ENCODE measurements at places on chromosomes 12 and 14.

GRCh38 chr14:54257424-54257823 is 139.4 kb upstream of the CDKN3 start:
- DNase-seq = no peak

DNA sequence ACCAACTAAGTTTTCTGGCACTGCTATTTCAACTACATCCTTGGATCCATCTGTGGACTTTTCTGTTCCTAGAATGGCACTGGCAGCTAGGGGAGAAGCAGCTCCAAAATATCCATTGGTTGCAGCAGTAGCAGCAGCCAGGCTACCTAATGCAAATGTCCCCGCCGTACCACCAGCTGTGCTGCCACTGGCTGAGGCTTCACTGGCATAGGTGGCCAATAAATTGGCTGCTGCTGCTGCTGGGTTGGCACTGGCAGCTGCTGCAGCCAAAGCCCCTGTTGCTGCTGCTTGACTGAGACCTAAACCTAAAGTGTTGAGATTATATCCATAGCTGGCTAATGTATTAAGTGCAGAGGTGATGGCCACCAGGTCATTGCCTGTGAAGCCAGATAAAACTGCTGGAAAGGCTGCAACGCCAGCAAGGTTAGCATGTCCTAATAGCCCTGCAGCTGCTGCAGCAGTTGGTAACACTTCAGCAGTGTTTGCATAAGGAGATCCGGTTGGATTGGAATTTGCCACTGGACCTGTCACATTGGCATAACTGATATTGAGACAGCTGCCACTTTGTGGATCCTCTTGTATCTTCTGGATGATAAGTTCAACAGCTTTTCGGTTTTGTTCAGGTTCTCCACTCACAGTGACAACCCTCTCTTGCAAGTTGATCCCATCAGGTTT is 149.5 kb downstream of the NOVA1 start:
- no peak for DNase-seq

DNA sequence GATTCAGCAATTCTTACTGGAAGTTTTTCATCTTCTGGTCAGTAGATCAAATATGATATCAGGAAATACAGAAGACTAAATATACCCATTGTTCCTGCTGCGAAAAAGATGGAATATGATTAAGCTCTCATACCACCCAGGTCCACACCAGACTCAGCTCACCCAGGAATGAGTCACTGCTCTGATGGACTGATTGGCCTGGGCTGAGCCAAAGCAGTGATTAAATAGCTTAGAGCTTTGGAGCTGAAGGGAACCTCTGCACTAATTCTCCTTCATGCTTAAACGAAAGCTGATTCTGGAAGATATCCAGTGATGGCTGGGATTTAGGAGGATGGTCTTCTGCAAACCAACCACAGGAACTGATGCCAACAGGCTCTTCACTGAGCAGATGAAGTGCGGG is 62.0 kb upstream of the SYT1 start:
- DNase-seq = no peak

- no peak for DNase-seq
Observed at GRCh38 chr14:97458255-97458654, 661.1 kb downstream of the VRK1 start.

DNA sequence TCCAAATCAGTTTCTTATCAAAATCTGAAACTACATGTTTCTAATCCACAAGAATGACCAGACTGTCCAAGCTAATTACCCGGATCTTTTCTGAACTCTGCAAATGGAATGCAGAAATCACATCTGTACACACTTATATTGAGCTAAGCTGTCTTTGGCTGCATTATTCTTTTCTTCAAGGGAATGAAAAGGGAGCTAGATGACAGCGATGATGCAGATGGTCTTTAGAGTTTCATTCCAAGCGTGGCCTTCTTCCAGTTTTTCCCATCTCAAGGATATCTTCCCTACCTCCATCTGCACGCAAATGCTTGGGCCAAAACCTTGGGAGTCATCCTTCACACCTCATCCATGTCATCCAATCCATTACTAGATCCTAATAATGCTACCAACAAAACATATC is 12.6 kb downstream of the KCNH5 start:
- no peak for DNase-seq

GRCh38 chr14:93137864-93138263 is 22.1 kb upstream of the ITPK1 start:
- DNase-seq = peak; percentile 62

GRCh38 chr12:93743999-93744689 is 67.0 kb downstream of the CRADD start:
- no peak for DNase-seq

DNA sequence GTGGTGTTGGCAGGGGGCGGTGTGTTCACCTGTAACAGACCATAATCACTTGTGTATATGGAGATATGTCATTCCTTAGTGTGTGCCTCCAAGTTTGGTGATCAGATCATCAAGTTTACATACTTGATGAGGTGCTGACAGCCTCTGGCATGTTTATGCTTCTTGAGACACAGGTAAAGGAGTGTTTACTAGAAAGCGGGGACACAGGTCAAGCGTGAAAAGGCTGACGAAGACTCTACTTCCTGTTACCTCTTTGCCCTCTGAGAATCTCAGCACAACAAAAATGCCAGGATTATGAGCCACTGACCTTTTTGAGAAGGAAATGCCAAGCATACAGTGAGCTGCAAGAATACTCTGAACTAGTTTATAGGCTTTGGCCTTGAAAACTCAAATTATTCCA is 29.6 kb downstream of the PRDM4 start:
- DNase-seq = no peak

GRCh38 chr12:116244474-116245090 is 32.9 kb downstream of the MED13L start:
- DNase-seq = no peak

DNA sequence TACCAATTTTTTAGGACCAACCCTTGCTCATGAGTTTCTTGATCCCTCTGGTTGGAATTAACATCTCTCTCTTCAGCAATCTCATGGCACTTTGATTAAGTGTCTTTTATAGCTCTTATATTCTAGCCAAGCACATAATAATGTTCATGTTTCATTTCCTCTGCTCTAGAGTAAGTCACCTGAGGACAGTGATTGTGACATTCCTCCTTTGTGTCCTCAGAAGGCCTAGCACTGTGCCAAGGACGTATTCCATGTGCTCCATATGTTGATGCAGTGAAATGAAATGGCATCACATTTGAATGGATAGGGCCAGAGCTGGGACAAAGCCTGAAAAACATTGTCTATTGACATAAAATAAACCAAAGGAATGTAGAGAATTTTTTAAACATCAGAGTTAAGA is 322.8 kb upstream of the PRICKLE1 start:
- no peak for DNase-seq

GRCh38 chr14:55201219-55202101 is 10.1 kb upstream of the DLGAP5 start:
- no peak for DNase-seq

- no peak for DNase-seq
Observed at GRCh38 chr14:100761481-100761880, 34.8 kb downstream of the DLK1 start.

- peak; percentile 74 for DNase-seq
Observed at GRCh38 chr12:104458694-104459367, 2.1 kb downstream of the CHST11 start.

- no peak for DNase-seq
Observed at GRCh38 chr12:109588461-109589239, 15.1 kb downstream of the MVK start.

- no peak for DNase-seq
Observed at GRCh38 chr14:69672356-69672755, 61.0 kb downstream of the SUSD6 start.

DNA sequence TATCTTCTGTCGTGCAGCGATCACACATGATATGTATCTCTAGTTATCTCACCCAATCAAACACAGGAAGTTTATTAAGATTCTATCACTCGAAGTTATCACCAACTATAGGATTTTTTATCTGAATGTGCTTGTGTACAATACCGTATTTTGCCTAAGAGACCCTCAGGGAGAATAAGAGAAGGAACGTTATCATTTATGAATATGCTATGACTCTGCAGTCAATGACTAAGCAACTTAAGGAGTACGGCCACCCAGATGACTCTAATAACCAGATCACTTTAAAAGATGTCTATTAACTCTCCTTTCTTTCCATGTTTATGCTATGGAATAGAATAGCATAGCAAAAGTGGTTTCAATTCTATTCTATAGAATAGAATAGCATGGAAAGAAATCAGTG is 486.4 kb downstream of the BCL11B start:
- no peak for DNase-seq

DNA sequence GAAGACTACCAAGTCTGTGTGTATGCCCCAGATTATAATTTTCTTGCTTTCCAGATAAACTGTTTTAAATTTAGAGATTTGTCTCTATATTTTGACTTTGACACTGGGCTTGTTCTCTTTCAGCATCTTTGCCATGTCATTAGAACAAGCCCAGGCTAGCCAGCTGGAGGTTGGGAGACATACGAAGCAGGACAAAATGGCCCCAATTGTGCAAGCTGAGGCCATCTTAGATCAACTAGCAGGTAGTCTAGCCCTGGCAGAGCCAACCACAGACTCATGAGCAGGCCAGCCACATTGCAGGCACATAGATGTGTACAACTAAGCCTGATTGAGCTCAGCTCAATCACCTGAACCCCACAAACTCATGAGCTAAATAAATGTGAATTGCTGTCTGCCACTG is 321.4 kb downstream of the ATP23 start:
- DNase-seq = no peak

DNA sequence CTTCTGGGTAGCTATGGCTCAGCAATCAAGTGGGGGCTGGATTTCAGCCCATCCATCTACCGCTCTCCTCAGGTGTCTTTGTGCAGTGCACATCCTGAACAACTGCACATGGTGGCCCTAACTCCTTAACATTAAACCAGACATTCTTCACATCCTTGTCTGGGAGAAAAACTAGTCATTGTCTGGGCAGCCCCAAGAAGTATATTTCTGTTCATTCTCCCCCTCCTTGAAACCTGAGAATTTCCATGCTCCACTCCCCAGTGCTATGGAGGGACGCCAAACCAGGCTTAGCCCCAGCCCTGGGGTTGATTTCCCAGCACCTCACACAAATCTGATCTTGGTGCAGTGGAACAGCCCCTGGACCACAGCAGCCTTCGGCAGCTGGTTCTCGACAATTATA is 13.4 kb downstream of the MYL2 start:
- no peak for DNase-seq

DNA sequence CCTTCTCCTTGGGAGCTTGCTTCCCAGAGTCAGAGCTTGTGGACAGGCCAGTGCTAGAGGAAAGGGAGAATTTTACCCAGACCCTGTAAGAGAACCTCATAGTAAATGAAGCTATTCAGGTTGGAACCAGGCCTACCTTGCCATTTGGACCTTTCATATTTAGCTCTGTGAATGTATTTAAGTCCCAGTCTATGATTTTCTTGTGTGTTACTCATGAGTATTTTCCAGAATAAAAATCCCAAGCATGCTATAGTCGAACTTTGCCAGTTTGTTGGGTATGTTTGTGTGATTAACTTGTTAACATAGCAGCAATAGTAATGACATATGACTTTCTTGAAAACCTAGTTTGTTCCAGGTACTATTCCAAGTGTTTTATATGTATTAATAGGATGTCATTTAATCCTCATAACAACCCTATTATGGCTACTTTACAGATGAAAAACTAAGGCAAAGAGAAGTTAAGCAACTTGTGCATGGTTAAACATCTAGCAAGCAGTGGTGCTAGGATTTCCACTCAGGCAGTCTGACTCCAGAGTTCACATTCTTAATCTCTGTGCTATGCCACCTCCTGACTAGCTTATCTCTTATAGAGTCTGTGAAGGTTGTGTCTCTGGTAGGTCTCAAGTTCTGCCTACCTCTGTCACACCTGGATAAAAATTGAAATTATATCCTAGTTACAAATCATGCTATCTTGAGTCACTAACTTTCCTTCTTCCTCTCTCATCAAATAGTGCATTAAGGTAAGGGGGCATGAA is 47.9 kb upstream of the GARIN2 start:
- DNase-seq = no peak

DNA sequence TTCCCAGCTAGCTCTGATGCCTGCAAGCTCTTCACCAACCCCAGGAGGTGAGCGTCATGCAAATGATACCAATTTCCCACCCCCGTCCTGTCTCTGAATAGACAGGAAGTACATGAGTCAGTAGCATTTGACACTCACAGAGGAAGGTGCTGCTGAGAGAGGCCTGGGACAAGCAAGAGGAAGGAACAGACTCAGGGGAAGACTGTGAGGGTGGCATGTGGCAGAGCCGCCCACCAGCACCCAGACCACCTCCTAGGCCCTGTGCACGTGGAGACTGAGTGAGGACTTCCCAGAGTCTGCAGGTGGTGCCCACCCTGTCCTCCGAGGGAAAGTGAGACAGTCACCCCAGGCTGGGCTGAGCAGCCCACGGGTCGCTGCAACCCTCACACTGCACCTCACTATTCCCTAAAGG is 199.5 kb upstream of the SFSWAP start:
- DNase-seq = no peak

- no peak for DNase-seq
Observed at GRCh38 chr12:22677781-22678574, 53.0 kb downstream of the ETNK1 start.

GRCh38 chr12:5881666-5882065 is 63.4 kb downstream of the ANO2 start:
- DNase-seq = no peak

DNA sequence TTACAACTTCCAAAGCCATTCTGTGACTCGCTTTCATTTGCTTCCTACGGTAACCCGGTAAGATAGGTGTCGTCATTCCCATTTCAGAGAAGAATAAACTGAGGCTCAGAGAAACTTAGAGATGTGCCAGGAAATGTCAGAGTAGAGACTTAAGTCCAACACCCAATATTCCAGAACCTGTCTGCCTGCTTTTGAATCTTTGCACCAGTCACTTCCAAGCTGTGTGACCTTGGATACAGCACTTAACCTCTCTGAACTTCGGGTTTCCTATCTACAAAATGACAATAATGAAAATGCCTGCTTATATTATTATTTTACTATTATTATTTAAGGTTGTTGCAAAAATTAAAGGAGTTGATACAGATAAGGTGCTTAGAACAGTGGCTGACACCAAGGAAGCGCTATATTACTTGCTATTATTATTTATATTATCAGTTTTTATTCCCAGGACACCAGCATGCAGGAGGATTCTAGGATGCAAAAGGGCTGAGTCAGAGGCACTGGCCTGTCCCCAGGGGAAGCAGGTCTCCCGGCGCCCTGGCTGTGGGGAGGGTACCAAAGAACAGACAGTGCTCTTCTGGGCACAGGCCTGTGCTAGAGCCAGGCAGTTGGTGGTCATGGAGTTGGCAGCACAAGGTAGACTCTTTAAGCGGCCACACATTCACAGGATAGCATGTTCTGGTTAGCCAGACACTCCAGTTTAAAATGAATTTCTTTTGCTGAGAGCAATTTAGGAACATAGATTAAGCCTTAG is 5.4 kb downstream of the HSPB8 start:
- DNase-seq = no peak

DNA sequence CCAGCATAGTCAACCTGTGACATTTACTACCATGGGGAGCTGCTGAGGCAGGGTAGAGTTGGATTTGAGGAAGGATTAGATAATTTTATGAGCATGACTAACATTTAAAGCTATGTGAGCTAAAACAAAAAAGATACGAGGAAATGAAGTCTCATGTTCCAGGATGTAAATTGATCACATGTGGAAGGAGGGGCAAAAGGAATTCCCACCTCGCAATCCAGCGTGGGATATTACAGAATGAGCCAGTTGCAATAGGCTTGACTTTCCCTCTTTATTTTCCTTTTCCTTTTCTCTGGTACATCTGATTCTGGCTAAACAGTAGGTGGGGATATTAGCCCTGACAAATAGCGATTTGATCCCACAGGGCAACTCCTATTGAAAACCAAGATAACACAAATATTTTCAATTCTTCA is 214.9 kb upstream of the HMGA2 start:
- DNase-seq = no peak

GRCh38 chr12:5944053-5944452 is 1.0 kb downstream of the ANO2 start:
- DNase-seq = no peak

Data from erythroblast (primary cell).